H7 (cell line): ENCODE measurements at places on chromosomes 3 and 15. TPM values are rescaled to one million over a fixed set of nuclear protein-coding genes. Genes with fewer than 3 reads are reported as not detected.

SEMA5B gene
- total RNA-seq, result 16.4 and 22.4 TPM in 2 replicates

P2RY13 gene
- total RNA-seq, result not detected in 2 replicates

CHRFAM7A gene
- total RNA-seq, result 2.1 and 2.2 TPM in 2 replicates

ST8SIA2 gene
- 3.7 and 11.8 TPM in 2 replicates for total RNA-seq

SNTN gene
- not detected in 2 replicates for total RNA-seq

SLTM gene
- 56.4 and 69.7 TPM in 2 replicates for total RNA-seq

RTP4 gene
- total RNA-seq, result not detected in 2 replicates

TRANK1 gene
- 0.52 and 0.62 TPM in 2 replicates for total RNA-seq

ITGB5 gene
- 377 and 459 TPM in 2 replicates for total RNA-seq

ADGRG7 gene
- not detected in 2 replicates for total RNA-seq

THRB gene
- 1.0 and 5.0 TPM in 2 replicates for total RNA-seq

SPESP1 gene
- 0.33 and 0.48 TPM in 2 replicates for total RNA-seq

NANOGP8 gene
- 221 and 310 TPM in 2 replicates for total RNA-seq

USP4 gene
- 9.6 and 10.7 TPM in 2 replicates for total RNA-seq

PARP9 gene
- 1.1 TPM in 2 replicates for total RNA-seq

ARL14 gene
- 0.07 TPM in 1 of 2 replicates, not detected in the other for total RNA-seq

BFSP2 gene
- total RNA-seq, result not detected in 2 replicates

PLSCR2 gene
- 5.1 TPM in 1 of 2 replicates, not detected in the other for total RNA-seq

FSD2 gene
- 0.03 TPM in 1 of 2 replicates, not detected in the other for total RNA-seq

SLC28A2 gene
- total RNA-seq, result 0.15 TPM in 1 of 2 replicates, not detected in the other

ADCY5 gene
- total RNA-seq, result 2.4 and 5.1 TPM in 2 replicates

THSD4 gene
- total RNA-seq, result 3.3 and 3.9 TPM in 2 replicates

LRRIQ4 gene
- total RNA-seq, result 0.15 TPM in 1 of 2 replicates, not detected in the other

SLC24A5 gene
- total RNA-seq, result 0.07 and 0.11 TPM in 2 replicates

SEMA3F gene
- total RNA-seq, result 40.5 and 44.5 TPM in 2 replicates

HGD gene
- total RNA-seq, result 0.18 and 1.4 TPM in 2 replicates

FETUB gene
- not detected in 2 replicates for total RNA-seq

BSN gene
- total RNA-seq, result 0.52 and 1.1 TPM in 2 replicates

SLC15A2 gene
- 0.76 and 1.7 TPM in 2 replicates for total RNA-seq

TRH gene
- total RNA-seq, result 0.41 and 0.59 TPM in 2 replicates

DYNC1LI1 gene
- 57.2 and 58.7 TPM in 2 replicates for total RNA-seq

ATP8B4 gene
- not detected in 2 replicates for total RNA-seq

CASR gene
- 0.10 and 0.15 TPM in 2 replicates for total RNA-seq

GOLGA8G gene
- not detected in 2 replicates for total RNA-seq

GDPGP1 gene
- 5.2 and 5.8 TPM in 2 replicates for total RNA-seq

CCRL2 gene
- not detected in 2 replicates for total RNA-seq
